DMS79 treated with DMSO at 0.1 percent for 48 hours (cell line): ENCODE measurements at places on chromosomes 7 and 10.

- DNase-seq, result no peak
Observed at GRCh38 chr10:131584287-131584686, 272.8 kb upstream of the TCERG1L start.

- no peak for DNase-seq
Observed at GRCh38 chr10:71241830-71242621, 29.7 kb downstream of the UNC5B start.

DNA sequence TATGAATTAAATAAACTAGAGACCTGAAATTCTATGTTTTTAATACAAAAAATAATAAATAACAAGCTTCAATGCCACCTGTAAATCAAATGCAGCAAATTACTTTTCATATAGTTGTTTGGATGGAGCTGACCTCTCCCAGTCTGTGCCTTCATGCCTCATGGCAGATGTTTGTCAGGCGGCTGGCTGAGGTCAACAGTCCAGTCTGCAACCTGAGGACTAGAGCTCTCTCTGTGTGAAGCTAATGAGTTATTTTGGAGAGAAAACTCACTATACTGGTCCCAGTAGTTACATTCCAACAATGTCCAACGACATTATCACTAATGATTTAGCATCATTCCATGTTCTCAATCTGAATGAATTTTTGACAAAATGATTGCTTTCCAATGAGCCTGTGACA is 746.2 kb upstream of the POM121L12 start:
- no peak for DNase-seq

DNA sequence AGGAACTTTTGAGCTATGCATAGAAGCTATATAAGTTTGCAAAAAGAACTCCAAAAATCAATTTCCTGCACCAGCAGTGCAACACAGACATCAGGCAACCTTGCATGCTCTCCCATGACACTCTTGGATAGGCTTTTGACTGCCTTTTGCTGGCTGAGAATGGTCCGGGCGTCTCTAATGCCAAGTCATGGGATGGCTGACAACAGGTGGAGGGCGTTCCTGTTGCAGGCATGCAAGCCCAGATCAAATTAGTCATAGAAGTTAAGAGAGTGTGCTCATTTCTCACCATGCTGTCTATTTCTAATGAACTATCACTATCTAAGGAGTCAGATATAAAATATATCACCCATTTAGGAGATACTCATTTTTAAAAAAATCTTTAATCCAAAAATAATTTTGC is 8.4 kb downstream of the PLCE1 start:
- no peak for DNase-seq

DNA sequence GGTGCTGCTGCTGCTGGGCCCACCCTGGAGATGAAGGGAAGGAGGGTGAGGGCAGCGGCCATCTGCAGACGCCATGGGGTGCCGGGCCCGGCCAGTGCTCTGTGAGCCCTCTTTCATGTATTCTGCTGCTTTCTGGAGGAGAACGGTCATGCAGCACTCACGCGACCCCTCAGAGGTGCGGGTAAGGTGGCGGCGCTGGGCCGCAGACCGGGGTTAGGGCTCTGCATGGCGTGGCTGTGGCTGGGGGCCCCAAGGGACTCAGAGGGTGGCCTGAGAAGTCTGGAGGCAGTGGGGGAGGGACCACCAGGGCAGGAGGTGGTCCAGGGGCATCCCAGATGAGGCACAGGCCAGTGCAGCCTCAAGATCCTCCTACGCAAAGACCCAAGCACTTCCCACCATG is 275.5 kb downstream of the ELFN1 start:
- DNase-seq, result no peak

DNA sequence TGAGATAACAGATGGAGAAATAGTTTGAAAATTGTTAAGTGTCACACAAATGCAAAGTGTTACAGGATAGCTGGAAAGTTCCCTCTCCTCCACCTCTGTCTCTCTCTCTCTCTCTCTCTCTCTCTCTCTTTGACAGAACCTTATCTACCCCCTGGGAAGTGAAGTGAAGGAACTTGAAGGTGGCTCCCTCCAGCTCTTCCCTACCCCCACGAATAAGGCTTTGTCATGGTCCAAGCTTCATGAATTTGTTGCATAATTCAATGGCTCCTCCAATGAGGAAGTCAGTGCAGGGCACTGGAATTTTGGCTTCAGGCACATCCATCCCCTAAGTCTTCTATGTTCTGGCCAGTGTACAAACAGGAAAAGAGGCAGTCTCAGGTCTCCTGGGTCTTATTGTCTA is 66.4 kb downstream of the CDHR3 start:
- DNase-seq, result no peak

DNA sequence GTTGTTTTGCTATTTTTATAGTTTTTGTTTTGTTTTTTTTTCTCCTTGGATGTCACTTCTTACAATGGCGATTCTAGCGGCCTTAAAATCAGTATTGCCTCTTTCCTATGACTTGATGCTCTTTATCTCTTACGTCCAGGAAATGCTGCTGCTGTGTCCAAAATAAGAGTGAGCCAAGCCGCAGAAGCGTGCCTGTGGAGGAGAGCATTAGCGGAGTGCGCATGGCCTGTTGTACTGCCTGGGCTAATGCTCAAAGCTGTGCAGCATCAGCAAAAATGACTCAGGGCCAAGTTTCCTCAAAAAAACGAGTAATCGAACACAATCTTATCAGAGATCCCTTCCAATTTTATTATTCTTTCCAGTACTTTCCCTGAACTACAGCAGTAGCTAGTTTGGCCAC is 18.5 kb upstream of the GAD2 start:
- no peak for DNase-seq

- no peak for DNase-seq
Observed at GRCh38 chr7:36787933-36788378, 63.7 kb upstream of the AOAH start.
